Muscle of leg (tissue), 16 donors: ENCODE measurements at places on chromosomes 11 and 22. TPM values are rescaled to one million over a fixed set of nuclear protein-coding genes. Genes with fewer than 3 reads are reported as not detected.
A peak's percentile ranks its signal among the peaks of the same experiment; 100 is the strongest.

Gene JHY
- 2.0 TPM for polyA plus RNA-seq

Gene MIAT
- 0.15 TPM for polyA plus RNA-seq

Gene OTOG
- not detected for polyA plus RNA-seq

GRCh38 chr11:124717786-124718651, 21.7 kb upstream of the NRGN start:
- no peaks in the 10 kb centered on the region for H3K36me3 ChIP-seq
- H3K4me3 ChIP-seq, result peak overlapping the region; percentile 25
- DNase-seq, result peak; percentile 28

DNA sequence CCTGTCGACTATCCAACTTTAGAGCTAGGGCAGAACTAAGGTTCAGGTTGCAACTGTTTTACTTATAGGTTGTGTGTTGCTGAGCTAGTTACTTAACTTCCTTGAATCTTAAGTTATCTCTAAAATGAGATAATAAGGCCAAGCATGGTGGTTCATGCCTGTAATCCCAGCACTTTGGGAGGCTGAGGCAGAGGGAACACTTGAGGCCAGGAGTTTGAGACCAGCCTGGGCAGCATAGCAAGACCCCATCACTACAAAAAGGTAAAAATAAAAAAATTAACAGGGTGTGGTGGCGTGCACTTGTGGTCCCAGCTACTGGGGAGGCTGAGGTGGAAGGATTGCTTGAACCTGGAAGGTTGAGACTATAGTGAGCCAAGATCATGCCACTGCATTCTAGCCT, 2.1 kb downstream of the ACCS start:
- no peak overlapping the region for H3K27ac ChIP-seq
- H3K36me3 ChIP-seq, result peaks cover 24% of the 10 kb centered on the region
- peaks cover 12% of the 10 kb centered on the region for H3K4me1 ChIP-seq
- H3K27me3 ChIP-seq, result no peaks in the 10 kb centered on the region
- DNase-seq, result no peak
- H3K4me3 ChIP-seq, result no peak overlapping the region

DNA sequence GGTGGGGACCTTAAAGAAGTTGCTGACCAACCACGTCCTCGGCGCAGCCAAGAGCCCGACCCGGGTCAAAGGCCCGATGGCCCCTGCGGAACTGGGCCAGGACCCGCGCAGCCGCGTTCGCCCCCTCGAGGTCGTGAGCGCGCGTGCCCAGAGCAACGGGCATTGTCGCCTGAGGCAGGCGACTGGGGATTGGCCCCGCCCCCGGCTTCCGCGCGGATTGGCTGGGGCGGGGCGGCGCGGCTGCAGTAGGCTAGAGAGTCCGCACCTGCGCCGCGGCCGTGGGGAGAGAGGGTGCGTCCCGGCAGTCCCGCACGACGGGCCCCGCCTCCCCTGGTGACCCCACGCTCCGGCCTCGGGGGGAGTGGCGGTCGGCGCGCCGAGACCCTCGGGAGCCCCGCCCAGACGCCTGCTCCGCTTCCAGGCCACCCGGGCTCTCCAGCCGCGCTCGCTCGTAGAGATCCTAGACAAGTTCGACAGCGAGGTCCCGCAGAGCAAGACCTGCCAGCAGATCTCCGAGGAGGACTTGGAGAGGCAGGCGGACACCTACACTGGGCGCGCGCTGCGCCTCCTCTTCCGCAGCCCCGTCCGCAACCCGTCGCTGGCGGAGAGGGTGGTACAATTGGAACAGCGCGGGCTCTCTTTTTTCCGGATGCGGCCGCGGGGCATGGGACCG, 8.3 kb upstream of the PPIL2 start:
- H3K4me1 ChIP-seq, result peaks cover 17% of the 10 kb centered on the region
- peaks cover 13% of the 10 kb centered on the region for H3K36me3 ChIP-seq
- peaks cover 10% of the 10 kb centered on the region for H3K27me3 ChIP-seq
- DNase-seq, result peak; percentile 72
- H3K27ac ChIP-seq, result no peak overlapping the region

- H3K4me3 ChIP-seq, result no peak overlapping the region
- H3K36me3 ChIP-seq, result peaks cover 6% of the 10 kb centered on the region
- DNase-seq, result no peak
- H3K27ac ChIP-seq, result no peak overlapping the region
- peaks cover 17% of the 10 kb centered on the region for H3K4me1 ChIP-seq
Measured at GRCh38 chr11:73430326-73430725, 54.1 kb downstream of the RELT start.

GRCh38 chr11:41816396-41816795, 356.9 kb upstream of the LRRC4C start:
- H3K4me3 ChIP-seq, result no peak overlapping the region
- H3K4me1 ChIP-seq, result no peaks in the 10 kb centered on the region
- no peak for DNase-seq
- no peaks in the 10 kb centered on the region for H3K27me3 ChIP-seq
- no peak overlapping the region for H3K27ac ChIP-seq
- no peaks in the 10 kb centered on the region for H3K36me3 ChIP-seq

GRCh38 chr11:126337126-126337473, 18.4 kb upstream of the ST3GAL4 start:
- H3K27me3 ChIP-seq, result no peaks in the 10 kb centered on the region
- peaks cover 67% of the 10 kb centered on the region for H3K4me1 ChIP-seq
- peak overlapping the region; percentile 60 for H3K27ac ChIP-seq
- H3K4me3 ChIP-seq, result no peak overlapping the region
- DNase-seq, result no peak
